ENCODE measurements at places on chromosomes 5 and 9. TPM values are rescaled to one million over a fixed set of nuclear protein-coding genes. Genes with fewer than 3 reads are reported as not detected.

DNA sequence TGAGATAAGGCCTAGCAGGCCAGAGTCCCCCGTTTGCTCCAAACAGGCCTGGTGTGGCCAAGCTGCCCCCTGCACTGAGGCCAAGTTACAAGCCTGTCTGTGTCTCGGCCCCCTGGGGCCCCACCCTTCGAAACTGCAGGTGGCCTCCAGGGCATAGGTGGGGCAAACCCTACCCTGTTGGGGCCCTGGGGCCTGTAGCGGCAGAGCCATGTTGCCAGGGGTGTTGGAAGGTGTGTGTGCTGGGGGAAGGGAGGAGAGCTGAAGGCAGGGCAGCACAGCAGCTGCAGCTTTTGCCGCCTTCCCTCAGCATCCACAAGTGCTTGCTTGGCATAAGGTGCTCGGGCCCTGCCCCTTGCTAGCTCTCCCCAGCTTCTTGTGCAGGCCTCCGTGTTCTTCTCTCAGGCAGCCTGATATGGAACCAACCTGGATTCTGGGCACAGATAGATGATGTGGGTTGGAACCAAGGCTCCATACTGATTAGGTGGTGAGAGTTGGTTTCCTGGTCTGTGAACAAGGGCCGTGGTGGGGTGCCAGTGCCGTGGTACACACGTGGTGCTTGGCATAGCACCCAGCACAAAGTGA, 12.7 kb downstream of the IRF1 start:
- no peak for DNase-seq

- peak; percentile 31 for DNase-seq
Measured at GRCh38 chr9:131461166-131461565, 41.6 kb upstream of the POMT1 start.

Gene PRRX2
- total RNA-seq = 4.4 TPM

Gene ADAMTS16
- not detected for total RNA-seq

- no peak for DNase-seq
Measured at GRCh38 chr5:87411973-87412629, 629 bp downstream of the CCNH start.

GRCh38 chr5:10520706-10521105, 43.2 kb upstream of the ANKRD33B start:
- no peak for DNase-seq

DNA sequence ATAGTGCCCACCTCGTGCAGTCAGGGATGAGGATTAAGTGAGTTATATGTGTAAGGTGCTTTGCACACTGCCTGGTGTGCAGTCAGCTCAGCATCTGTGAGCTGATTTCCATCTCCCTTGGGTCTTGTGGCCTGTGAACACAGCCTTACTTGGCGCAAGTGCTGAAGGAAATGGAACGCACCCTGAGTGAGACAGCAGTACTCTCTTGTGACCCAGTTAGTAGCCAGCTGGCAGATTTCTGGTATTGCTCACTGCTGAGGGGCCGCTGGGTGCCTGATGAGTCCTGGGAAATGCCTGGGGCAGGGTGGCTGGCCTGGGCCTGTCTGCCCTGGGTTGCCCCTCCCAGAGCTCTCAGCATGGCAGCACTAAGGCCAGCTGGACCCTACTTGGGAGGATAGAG, 90.9 kb upstream of the BOD1 start:
- no peak for DNase-seq

DNA sequence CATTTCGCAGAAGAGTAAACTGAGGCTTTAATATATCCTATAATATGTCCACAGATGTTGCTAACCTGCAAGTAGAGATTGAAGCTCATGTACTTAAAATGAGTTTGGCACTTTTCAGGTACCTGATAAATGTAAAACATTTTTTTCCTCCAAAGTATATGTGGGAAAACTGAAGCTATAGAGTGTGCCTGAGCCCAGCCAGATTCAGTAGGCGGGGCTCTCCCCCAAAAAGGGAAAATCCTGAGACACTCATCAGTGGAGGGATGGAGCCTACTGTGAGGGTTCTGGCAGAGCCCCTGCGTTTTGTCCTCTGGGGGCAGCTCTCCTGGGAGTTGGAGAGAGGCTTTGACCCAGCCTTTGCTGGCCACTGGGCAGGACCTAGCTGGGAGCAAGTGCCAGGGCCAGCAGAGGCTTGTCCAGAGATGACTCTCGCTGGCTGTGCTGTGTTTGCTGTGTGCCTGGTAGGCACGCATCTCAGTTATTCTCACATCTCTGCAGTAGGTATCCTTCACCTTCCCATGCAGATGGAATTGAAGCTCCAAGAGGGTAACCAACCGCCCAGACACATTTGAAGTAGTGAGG, 81.1 kb upstream of the SPRY4 start:
- no peak for DNase-seq

Gene SPATA6L
- 2.4 TPM for total RNA-seq

- no peak for DNase-seq
Measured at GRCh38 chr9:98795970-98796363, 388 bp downstream of the ANKS6 start.

Gene BARHL1
- not detected for total RNA-seq

DNA sequence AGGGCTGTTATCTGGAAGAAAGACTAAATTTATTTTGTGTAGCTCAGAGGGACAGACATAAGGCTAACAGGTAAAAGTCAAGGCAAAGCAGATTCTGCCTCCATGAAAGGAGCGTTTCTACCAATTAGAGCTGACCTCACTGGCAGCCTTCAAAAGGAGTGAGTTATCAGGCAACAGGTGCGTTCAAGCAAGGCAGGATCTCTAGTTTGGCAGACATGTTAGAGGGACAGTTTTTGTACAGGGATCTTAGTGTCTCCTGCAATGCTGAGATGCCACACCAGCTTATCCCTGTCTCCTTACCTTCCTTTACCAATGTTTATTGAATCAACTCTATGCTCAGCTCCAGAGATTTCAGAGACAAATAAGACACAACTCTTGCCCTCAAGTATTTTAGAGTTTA, 73.8 kb downstream of the NRG2 start:
- no peak for DNase-seq

DNA sequence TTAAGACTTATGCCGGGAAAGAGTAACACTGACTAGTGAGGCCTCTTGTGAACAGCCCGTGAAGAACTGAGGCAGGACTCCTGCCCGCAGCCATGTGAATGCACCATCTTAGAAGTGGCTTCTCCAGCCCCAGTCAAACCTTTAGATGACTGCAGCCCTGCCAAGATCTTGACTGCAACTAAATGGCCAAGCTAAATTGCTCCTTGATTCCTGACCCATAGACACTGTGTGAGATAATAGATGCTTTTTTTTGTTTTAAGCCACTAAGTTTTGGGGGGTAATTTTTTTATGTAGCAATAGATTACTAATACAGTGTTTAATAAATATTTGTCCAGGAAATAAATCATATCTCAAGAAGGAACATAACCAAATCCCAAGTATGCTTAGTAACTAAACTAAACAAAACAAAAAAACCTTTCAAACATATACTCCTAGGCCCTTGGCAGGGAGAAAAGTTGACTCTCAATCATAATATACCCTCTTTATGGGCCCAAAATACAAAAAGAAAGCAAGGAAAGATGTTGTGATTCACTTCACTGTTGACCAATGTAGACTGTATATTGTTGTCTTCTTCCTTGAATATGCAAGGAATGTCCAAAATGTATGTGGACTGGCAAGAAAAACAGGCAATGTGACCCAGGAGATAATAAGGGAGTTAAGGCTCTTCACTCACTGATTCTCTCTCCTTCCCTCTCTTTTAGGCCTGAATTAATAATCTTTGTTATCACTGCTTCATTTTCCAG, 79.7 kb upstream of the ZNF366 start:
- no peak for DNase-seq

Gene TAF11L3
- total RNA-seq = not detected

GRCh38 chr5:180205916-180206315, 3.1 kb downstream of the RASGEF1C start:
- no peak for DNase-seq

DNA sequence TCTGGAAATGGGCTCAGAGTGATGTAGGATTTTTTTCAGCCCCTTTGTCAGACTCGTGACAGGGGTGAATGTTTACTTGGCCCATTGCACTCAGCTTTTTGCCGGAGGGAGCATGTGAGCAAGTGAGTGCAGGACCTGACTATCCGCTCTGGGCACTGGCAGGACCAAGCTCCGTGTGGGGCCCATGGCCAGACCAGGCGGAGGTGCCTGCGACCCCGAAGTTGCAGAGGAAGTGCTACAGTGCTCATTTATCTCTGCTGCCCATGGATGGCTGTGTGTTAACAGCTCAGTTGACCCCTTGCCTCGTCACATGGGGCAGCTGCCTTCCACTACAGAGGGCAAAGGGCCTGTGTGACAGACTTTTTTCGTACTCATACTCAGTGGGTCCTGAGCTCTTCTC, 744.3 kb downstream of the IRX1 start:
- no peak for DNase-seq

DNA sequence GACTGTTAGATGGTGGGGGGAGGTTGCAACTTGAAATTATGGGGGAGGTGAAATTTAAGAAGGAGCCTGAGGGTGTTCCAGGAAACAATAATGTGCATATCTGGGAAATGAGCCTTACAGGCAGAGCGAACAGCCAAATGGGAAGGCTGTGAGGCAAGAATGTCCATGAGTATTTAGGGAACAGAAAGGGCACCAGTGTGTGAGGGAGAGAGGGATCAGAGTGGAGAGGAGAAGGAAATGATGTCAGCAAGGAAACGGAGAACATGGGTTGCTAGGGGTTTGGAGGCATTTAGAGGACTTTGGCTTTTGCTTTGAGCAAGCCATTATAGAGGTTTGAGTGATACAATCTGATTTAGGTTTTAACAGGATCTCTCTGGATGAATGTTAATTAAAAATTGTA, 285.4 kb downstream of the TLE4 start:
- no peak for DNase-seq

GRCh38 chr5:177462021-177462670, 11.3 kb downstream of the DBN1 start:
- DNase-seq = no peak

Gene SLC23A1
- total RNA-seq = not detected

DNA sequence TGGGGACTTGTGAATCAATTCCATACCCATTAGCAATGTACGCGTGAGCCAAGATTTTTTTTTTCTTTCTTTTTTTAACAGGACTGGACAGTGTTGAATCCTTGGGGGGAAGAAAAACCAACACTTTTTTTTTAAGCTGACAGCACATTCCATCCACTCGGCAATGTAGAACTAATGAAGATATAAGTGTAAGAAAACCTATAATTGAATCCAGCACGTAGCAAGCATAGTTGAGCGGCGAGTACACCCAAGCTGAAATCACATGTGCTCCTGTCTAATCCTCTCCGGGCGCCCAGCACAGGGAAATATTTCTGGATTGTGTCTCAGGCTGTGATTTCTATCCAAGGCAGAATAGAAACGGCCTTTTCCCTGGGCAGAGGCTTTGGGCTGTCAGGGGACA, 118.2 kb downstream of the BOD1 start:
- no peak for DNase-seq

Gene TCF7
- total RNA-seq = 2.2 TPM

GRCh38 chr5:87069974-87070608, 197.6 kb upstream of the RASA1 start:
- no peak for DNase-seq

- DNase-seq = no peak
Measured at GRCh38 chr9:30410273-30410672, 1974.2 kb upstream of the ACO1 start.

DNA sequence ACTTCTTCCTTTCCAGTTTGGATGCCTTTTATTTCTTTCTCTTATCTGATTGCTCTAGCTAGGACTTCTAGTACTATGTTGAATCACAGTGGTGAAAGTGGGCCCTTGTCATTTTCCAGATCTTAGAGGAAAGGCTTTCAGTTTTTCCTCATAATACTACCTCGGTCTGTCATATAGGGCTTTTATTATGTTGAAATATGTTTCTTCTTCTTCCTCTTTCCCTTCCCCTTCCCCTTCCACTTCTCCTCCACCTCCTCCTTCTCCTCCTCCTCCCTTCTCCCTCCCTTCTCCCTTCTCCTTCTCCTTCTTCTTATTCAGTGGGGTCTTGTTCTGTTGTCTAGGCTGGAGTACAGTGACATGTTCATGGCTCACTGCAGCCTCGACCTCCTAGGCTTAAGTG, 9.2 kb upstream of the TERT start:
- no peak for DNase-seq

DNA sequence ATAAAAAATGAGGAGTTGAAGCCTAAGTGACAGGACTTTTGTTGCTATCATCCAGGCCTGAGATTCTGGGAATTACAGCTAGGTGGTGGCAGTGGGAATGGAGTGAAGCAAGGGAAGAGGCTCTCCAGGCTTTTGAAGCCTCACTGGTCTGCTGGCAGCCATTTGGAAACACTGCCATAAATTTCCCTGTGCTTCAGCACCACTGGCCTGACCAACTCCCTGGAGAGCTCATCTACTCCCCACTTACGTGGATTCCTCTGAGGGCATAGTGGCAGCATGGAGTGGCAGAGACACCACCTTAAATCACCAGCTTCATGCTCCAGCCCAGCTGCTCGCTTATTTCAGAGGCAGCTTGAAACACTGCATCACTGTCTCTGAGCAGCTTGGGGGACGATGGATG, 518.2 kb downstream of the TLR4 start:
- no peak for DNase-seq

- DNase-seq = no peak
Measured at GRCh38 chr5:174148721-174149120, 103.2 kb downstream of the NSG2 start.

- no peak for DNase-seq
Measured at GRCh38 chr9:37880916-37881479, 22.9 kb downstream of the SLC25A51 start.

- no peak for DNase-seq
Measured at GRCh38 chr5:150479416-150479815, 28.5 kb upstream of the NDST1 start.

- peak; percentile 89 for DNase-seq
Measured at GRCh38 chr5:7815892-7816534, 34.9 kb downstream of the CFAP90 start.

Gene PLPPR1
- not detected for total RNA-seq

- no peak for DNase-seq
Measured at GRCh38 chr5:58410441-58410840, 49.4 kb downstream of the PLK2 start.

GRCh38 chr5:94102849-94103248, 361.4 kb upstream of the POU5F2 start:
- no peak for DNase-seq

- no peak for DNase-seq
Measured at GRCh38 chr5:148532969-148533670, 121.2 kb downstream of the HTR4 start.

- DNase-seq = no peak
Measured at GRCh38 chr5:143350751-143351602, 52.5 kb downstream of the NR3C1 start.

DNA sequence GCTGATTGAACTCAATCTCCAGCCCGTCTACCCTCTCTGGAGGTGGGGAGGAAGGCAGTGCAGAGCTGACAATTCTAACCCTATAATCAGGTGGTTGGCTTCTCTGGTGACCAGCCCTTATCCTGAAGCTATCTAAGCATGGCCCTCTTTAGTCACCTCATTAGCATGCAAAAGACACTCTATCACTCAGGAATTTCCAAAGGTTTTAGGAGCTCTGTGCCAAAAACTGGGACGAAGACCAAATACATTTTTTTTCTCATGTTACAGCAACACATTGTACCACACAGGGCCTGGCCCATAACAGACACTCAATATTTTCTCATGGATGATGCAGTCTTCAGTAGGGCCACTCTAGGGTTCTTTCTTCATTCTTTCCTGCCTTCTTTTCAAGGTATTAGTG, 118.8 kb upstream of the VLDLR start:
- DNase-seq = no peak
